ENCODE measurements at places on chromosomes 7 and 10.

DNA sequence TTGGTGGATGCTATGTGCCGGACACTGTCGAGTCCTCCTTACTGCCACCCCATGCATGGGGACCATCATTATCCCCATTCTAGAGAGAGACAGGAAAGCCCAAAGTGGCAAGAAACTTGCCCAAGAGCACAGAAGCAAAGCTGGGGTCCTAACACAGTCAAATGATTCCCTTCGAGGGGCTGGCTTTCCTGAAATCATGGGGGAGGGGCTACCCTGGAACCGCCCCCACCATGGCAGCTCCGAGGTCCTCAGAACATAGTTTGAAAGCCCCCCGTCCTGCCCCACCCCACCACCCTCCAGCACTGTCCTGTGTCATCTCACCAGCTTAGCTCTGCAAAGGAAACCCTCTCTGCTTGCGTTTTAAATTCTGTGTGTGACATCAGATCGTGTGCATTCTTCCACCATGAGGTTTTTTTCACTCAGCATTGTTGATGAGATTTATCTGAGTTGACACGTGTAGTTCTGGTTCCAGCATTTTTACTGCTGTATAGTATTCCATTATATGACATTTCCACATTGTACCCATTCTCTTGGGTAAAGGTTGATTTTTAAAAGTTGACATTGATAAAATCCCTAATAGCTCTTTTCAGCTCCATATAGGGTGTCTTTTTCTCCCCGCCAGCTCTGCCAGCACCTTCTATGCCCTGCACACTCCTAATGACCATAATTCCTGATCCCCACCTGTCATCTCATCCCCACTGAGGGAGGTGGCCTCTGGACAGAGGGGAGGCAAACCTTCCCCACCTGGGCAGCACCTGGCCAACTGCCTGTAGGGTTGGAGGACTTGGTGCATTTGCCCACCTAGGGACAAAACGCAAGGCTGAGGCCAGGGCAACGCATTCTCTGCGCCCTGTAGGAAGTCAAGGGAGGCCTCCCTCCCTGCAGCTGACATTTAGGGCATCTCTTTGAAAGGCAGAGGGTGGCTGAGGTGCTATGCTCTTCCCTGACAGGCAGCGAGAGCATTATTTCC is 100.2 kb upstream of the GPR26 start:
- DNase-seq = no peak

DNA sequence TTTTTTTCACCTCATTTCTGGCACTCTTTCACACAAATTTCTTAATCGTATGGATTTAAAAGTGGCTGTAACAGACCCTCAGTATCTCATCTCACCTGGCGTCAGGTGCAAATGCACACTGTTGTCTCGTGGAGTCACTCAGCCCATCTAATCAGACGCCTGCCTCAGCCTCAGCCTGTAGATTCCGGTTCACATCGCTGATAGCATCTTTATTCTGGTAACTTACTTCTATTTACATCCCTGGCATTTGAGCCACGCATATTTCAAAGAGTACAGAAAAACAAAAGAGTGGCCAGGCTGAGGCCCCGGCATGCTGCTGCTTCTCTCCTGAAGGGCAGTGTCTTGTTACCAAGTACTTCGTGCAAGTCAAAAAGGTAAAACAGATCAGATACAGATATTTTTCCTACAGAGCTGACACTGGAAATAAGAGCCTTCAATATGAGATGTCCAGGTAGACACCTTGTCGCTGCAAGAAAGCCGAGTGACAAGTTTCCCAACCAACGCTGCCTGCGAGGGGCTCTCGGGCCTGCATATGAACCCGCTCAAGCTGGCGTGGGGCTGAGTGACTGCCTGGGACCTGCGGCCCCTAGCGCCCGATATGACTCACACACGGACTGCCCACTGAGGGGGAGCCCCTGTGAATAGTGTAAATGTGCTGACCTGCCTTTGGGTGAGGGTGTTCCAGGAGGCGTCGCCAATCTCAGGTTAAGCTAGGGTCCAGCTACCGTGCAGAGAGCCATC is 4.3 kb downstream of the VIPR2 start:
- DNase-seq = no peak

DNA sequence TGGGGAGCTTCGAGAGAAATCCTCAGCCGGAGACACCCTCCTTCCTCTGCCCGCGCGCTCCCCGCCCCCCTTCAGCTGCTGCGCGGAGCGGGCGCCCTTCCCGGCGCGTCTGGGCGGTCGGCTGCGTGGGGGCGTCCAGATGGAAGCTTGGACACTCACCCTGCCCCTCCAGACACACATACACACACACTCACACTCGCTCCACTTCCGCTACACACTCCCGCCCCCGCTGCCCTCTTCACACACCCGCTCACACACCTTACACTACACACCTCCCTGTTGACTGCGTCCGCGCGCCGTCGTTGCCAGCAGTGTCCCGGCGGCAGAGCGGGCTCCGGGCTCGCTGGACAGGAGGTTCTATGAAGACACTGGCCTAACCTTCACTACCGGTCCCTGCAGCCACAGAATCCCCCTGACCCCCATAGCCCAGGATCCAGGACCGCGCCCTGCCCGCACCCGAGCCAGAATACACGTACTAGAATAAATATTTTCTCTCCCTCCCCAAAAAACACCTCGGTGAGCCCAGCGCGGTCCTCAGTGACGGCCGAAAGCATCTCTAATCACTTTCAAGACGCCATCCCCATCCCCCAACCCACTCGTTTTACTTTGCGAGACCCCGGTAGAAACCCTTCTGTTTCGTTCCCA is 1.1 kb upstream of the EGR2 start:
- peak; percentile 70 for DNase-seq

DNA sequence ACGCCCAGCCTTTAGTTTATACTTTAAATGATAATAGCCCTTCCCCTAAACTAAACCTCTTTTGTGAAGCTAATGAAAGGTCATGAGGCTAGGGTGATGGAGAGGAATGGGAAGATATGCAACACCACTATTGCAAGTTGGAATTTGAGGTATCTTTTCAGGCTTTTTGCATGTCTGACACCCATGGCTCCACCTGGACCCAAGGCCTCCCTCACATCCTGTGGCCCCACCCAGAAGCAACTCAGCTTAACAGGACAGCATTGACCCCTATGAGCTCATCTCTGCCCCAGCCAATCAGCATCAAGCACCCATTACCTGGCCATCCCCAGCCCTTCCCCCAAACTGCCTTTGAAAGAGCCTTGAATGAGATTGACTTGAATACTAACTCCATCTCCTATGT is 674.2 kb upstream of the NRP1 start:
- no peak for DNase-seq

DNA sequence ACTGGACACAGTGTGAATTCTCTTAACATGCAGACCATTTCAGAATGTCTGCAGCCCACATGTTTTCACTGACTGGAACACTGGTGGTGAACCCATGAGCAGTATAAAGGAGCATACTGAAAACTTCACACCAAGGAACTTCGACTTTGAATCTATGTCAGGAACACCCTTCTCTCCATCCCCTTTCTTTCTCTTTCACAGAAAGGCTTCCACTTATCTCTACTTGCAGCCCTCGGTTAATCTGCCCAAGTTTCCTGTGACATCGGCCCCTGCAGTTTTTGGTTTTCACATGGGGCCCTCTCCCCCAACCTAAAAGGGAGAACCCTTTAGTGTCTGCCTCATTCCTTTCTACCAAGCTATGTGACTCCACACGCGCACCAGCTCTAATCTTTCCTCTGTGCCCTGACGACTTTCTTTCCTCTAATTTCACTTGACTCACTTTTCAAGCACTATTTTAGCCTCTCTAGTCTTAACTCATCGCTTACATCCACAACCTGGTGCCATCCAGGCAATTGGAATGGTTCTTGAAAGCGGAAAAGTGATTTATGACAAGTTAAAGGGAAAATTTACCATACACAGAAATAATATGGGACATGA is 70.1 kb downstream of the RELN start:
- no peak for DNase-seq

DNA sequence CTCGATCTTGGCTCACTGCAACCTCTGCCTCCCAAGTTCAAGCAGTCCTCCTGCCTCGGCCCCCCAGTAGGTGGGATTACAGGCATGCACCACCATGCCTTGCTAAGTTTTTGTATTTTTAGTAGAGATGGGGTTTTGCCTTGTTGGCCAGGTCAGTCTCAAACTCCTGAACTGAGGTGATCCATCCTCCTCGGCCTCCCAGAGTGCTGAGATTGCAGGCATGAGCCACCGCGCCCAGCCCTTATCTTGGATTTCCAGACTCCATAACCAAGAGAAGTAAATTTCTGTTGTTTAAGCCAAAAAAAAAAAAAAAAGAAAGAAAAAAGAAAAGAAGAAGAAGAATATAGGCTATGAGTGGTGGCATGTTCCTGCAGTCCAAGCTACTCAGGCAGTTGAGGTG is 53.3 kb upstream of the RABGEF1 start:
- DNase-seq = no peak

GRCh38 chr7:157526913-157527634 is 190.3 kb downstream of the DNAJB6 start:
- DNase-seq = no peak

- no peak for DNase-seq
These were observed 106.4 kb upstream of the GJD4 start for GRCh38 chr10:35498693-35499092.

DNA sequence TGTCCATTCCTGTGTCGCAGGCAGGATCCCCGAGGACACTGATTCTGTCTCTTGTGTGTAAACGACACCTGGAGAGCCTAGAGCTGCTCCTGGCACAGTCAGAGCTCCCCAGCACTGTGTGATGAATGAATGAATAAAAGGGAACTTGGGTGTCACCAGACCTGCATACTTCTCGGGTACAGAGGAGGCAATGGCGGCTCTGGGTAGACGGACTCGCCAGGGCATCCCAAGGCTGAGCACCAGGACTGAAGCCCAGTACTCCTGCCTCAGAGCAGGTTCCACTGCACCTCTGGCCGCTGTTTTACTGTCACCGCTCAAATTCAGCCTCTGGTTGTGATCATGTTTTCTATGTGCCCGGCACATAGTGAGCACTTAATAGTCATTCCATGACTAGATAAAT is 255.8 kb downstream of the GLRX3 start:
- no peak for DNase-seq

GRCh38 chr10:115026056-115026745 is 67.0 kb upstream of the ATRNL1 start:
- DNase-seq = no peak

DNA sequence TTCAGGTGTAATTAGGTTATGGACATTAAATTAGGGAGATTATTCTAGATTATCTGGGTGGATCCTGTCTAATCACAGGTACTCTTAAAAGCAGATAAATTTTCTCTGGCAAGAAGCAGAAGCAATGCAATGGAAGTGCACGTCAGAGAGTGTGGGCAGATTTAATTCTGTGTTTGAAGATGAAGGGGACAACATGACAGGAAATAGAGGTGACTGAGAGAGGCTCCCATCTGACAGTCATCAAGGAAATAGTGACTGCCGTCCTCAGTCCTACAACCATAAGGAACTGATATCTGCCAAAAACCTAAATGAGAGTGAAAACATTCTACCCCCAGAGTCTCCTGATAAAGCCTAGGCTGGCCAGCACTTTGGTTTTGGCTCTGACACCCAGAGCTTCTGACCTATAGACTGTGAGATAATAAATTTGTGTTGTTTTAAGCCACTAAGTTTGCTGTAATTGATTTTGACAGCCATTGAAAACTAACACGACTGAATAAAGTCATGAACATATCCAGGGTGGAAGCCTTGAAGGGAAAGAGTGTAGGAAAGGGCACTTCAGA is 30.5 kb upstream of the DDX50 start:
- DNase-seq = peak; percentile 18

GRCh38 chr7:108423089-108423989 is 32.9 kb downstream of the NRCAM start:
- no peak for DNase-seq

GRCh38 chr7:45153233-45153632 is 4.4 kb upstream of the RAMP3 start:
- DNase-seq = no peak

GRCh38 chr10:93893646-93894515 is at the start of gene SLC35G1:
Gene SLC35G1 (plus strand): TSS chr10:93893978. CDS start chr10:93894034, 56 bp downstream.
- peak; percentile 73 for DNase-seq

DNA sequence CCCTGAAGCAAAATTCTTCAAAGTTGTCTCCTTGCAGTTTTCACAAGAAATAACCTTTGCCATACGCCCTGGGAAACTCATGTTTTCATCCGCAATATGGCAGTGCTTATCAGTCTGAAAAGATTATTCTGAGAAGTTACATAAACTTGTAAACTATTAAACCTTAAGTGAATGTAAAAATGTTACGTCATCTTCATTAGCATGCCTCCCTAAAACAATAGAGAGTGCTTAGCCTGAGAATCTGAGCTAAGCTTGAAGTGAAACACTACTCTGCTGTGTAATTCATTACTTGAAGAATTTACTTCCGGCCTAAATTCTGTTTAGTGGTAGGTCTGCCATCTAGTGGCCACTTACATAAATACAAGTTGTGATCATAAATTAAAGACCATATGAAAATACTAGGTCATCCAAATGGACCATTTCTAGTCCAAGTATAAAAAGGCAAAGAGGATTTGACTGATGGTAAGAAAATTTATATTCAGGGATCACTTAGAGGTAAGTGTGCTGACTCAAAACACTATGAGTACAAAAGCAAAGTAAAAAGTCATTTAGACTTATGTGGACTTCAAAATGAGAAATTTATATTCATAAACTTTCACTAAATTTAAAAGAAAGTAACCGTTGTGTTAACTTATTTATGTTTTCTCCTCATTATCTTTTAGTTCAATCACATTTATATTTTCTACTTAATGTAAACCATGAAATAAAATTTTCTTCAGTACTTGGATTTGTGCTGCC is 745.1 kb upstream of the LRRTM3 start:
- DNase-seq = no peak

- DNase-seq = no peak
These were observed 1214.8 kb downstream of the SORCS1 start for GRCh38 chr10:105949721-105950120.

DNA sequence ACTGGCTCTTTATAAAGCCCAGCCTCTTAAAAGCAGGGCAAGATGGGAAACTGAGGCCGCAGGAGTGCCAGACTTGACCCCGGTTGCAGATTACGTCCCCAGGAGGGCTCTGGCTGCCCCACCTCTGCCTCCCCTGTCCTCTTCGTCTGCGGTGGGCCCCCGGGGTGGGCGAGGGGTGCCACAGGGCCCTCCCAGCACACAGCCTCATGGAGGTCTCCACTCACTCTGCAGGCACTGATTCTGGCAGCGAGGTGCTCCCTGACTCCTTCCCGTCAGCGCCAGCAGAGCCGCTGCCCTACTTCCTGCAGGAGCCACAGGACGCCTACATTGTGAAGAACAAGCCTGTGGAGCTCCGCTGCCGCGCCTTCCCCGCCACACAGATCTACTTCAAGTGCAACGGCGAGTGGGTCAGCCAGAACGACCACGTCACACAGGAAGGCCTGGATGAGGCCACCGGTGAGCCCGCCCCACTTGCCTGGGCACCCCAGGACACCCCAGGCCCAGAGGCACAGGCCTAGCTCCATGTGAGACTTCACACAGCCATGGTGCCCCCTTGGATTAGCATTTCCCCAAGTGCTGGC is 39.4 kb upstream of the SLC29A3 start:
- DNase-seq = no peak

GRCh38 chr10:14879124-14879927 is 660 bp downstream of the SUV39H2 start:
- peak; percentile 56 for DNase-seq

- peak; percentile 58 for DNase-seq
These were observed 112.4 kb upstream of the YAE1 start for GRCh38 chr7:39453743-39454355.
